ENCODE measurements at places on chromosomes 3 and 15.

GRCh38 chr15:35466476-35466875, 79.5 kb downstream of the DPH6 start:
- DNase-seq, result no peak
- no peaks in the 10 kb centered on the region for H3K36me3 ChIP-seq
- H3K27me3 ChIP-seq, result no peaks in the 10 kb centered on the region
- no peaks in the 10 kb centered on the region for H3K4me1 ChIP-seq
- no peak overlapping the region for H3K27ac ChIP-seq
- H3K4me3 ChIP-seq, result no peak overlapping the region

DNA sequence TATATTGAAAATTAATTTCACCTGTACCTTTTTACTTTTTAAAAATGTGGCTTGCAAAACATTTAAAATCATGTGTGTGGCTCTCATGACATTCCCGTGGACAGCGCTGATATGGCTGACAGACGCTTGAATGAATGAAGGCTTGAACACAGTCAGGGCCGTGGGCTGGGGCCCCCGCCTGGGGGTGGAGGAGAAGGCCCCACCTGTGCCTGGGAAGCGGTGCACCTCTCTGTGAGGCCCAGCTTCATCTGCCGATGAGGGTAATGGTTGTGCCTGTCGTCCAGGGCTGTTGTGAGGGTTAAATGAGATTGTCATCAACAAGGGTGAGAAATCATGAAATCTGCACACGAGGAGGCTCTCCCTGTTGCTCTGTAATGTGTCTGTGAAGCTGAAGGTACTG, 85.9 kb upstream of the PRR23E start:
- DNase-seq, result no peak
- no peak overlapping the region for H3K27ac ChIP-seq
- H3K4me3 ChIP-seq, result no peak overlapping the region
- no peaks in the 10 kb centered on the region for H3K36me3 ChIP-seq
- H3K4me1 ChIP-seq, result no peaks in the 10 kb centered on the region
- H3K27me3 ChIP-seq, result no peaks in the 10 kb centered on the region

GRCh38 chr15:74319138-74319460, 48.3 kb downstream of the CYP11A1 start:
- no peak for DNase-seq
- H3K27ac ChIP-seq, result no peak overlapping the region
- peaks cover 20% of the 10 kb centered on the region for H3K4me1 ChIP-seq
- no peaks in the 10 kb centered on the region for H3K36me3 ChIP-seq
- no peak overlapping the region for H3K4me3 ChIP-seq
- no peaks in the 10 kb centered on the region for H3K27me3 ChIP-seq

DNA sequence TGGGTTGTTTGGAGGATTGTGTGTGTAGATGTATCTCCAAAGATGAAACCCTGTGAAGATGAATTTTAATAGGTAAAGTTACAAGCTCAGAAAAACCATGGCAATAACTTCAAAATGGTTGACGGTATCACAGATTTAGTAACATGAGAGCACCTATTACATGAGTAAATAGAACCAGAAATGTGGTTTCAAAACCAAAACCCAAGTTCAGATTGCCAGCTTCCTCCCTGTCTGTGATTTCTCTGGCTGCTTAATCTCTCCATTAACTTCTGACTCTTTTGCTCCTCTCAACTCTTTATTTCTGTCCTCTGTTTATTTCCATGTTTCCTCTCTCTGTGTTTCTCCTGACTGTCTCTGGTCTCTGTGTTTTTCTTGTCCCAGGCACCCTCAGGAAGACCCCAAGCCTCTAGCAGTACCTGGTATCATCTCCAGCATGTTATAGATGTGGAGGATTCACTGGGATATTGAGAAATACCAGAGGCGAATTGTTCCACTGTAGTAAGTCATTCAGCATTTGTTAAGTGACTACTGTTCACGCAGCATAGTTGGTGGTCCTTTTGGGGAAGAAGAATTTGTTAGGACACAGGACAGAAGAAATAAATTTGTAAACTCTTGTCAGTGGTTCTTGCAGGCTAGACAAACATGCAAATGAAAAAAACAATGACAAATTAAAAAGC, 138.8 kb downstream of the BBX start:
- no peaks in the 10 kb centered on the region for H3K27me3 ChIP-seq
- peak overlapping the region; percentile 75 for H3K27ac ChIP-seq
- DNase-seq, result no peak
- H3K4me1 ChIP-seq, result peaks cover 43% of the 10 kb centered on the region
- H3K36me3 ChIP-seq, result no peaks in the 10 kb centered on the region

DNA sequence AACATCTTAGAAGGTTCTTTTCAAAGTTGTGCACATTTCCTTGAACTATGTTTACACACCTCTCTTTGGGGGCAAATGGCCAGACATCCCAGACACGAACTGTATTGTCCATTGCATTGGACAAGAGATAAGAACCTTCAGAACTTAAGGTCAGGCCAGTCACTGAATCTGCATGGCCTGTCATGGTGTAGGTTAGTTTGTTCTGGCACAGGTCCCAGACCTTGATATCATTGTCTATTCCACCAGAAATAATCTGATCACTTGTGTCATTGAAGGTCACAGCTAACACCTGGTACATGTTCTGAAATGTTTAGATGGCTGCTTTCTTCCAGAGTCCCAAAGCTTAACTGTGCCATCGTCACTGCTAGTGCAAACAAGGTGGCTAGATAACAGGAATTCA, 55.7 kb downstream of the KCNAB1 start:
- H3K27me3 ChIP-seq, result no peaks in the 10 kb centered on the region
- no peak overlapping the region for H3K4me3 ChIP-seq
- H3K27ac ChIP-seq, result no peak overlapping the region
- H3K36me3 ChIP-seq, result no peaks in the 10 kb centered on the region

Data from sigmoid colon (tissue), 7 donors.